ENCODE measurements at places on chromosomes 6 and 20.

- peak; percentile 96 for DNase-seq
Measured at GRCh38 chr6:139126255-139126654, 8.6 kb upstream of the HECA start.

GRCh38 chr6:103101267-103101666 is 1707.8 kb downstream of the GRIK2 start:
- DNase-seq = no peak

DNA sequence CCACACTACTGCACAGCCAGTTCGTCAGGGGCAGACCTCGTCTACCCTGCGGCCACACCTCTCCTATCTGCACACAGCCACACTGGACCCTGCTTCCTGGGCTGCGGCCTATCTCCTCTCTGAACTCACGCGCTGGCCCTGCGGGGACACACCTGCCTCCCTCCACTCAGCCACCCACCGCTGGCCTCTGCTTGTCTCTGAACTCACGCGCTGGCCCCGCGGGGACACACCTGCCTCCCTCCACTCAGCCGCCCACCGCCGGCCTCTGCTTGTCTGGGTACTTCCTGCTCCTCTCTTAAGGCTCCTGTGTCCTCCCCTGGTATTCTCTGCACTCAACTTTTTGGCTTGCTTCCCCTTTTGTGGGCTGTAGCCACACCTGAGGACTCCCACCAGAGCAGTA is 52.3 kb downstream of the HUS1B start:
- DNase-seq = no peak

DNA sequence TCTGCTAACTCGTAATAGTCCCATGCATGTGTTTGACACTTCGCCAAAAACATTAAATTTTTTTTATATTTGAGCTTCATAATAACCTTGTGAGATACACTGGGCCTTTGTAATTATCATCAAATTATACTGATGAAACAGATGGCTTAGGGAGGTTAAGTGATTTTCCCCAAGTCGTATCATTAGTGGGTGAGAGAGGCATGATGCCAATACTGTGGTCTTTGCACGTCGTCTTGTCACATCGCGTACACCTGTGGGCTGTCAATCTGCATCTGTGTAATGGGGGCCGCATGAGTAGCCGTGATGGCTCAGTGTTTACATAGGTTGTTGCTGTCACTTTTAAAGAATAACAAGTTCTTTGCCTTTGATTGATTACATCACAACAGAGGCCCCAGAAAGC is 1.7 kb downstream of the PRL start:
- DNase-seq = no peak

- no peak for DNase-seq
Measured at GRCh38 chr6:143346004-143346403, 104.5 kb downstream of the ADAT2 start.

GRCh38 chr6:121187833-121188200 is 146.5 kb downstream of the TBC1D32 start:
- DNase-seq = no peak

GRCh38 chr6:72620871-72621290 is 983 bp upstream of the KCNQ5 start:
- no peak for DNase-seq

- DNase-seq = peak; percentile 92
Measured at GRCh38 chr6:33768644-33769120, 20.2 kb downstream of the LEMD2 start.

DNA sequence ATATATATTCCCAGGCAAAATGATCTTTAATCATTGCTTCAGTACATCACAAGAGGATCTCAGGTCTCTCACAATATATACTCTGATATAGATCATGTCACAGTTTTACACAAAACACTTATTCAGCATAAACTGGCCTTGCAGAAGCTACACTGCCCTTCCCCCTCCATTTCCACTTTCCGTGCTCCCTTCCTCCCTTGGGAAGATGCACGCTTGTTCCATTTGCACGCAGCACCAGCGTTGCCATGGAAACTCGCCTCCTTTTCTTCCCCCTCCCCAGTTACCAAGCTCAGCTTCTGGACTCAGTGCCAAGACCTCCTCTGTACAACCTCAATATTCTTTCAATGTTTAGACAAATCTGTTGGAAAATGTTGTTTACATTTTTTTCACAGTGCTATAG is 154.6 kb downstream of the RFPL4B start:
- no peak for DNase-seq

GRCh38 chr6:140985679-140986275 is 1146.9 kb upstream of the GJE1 start:
- DNase-seq = no peak

GRCh38 chr6:36912586-36912985 is 26.8 kb downstream of the C6orf89 start:
- DNase-seq = no peak

DNA sequence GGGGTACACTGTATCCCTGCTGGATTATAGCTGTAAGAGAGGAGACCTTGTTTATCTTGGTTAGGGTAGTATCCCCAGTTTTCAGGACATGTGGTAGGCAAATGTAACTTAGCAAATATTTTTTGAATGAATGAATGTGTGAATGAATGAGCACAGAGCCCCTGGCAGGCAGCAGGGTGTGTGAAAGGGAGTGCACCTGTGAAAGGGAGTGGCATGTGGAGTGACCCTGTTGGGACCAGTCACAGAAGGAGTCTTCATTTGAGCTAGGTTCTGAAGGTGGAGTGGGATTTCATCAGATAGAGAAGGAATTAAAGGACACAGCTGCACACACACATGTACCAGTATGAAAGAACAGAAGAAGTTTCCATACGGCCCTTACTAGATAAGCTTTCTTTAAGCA is 4.9 kb downstream of the SMAP1 start:
- no peak for DNase-seq

DNA sequence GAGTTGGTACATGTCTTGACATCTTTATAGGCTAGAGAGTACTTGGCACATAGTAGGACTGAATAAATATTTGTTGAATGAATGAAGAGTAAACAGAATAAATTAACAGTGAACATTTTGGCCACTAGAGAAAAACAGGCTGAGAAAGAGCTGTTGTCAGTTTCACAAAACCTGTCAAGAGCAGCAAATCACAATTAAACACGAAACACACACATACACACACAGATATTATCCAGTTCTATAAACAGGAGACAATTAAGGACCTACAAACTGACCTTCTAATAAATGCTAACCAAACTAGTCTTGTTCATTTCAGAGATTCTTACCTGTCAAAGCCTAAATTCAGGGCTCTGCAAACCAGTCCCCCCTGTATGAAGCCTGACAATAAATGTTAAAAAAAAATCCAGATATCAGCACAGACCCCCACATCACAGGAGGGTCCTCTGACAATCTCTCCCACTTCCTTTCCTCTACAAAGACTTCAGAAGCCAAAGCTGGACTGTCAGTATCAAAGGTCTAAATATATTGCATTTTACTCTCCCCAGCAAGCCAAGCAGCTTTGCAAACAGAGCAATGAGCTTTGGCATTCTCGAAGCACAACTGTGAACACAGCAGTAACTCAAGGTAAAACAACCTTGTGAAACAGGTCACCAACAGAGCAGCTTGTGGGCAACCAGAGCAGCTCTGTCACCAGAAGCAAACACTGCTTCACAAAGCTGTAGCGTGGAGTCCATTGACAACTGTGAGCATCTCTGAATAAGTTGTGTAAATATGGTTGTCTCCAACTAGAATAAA is 229.9 kb downstream of the TBXT start:
- no peak for DNase-seq

- DNase-seq = peak; percentile 43
Measured at GRCh38 chr6:56690519-56691285, 48.0 kb upstream of the DST start.

DNA sequence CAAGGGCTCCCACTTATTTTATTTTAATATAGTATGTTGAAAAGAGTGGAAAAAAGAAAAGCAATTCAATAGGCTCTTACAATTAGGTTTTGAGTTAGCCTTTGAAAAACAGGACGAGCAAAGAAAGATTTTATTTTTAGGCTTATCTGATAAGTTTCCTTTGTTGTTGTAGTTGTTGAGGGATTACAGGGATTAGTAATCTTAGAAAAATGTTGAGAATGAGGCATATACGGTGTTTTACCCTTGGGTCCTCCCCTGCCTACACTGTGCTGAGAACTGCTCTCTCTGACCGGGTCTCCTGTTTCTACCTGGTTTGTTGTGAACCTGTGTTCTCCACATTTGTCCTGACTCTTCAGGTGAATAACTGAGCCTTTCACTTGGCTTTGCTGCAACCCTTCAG is 16.7 kb downstream of the TRAPPC3L start:
- no peak for DNase-seq

GRCh38 chr6:108637963-108638362 is 77.2 kb downstream of the FOXO3 start:
- DNase-seq = no peak

GRCh38 chr6:158474961-158475343 is 84.9 kb upstream of the TMEM181 start:
- no peak for DNase-seq

GRCh38 chr6:16494793-16495192 is 256.4 kb downstream of the GMPR start:
- DNase-seq = no peak

DNA sequence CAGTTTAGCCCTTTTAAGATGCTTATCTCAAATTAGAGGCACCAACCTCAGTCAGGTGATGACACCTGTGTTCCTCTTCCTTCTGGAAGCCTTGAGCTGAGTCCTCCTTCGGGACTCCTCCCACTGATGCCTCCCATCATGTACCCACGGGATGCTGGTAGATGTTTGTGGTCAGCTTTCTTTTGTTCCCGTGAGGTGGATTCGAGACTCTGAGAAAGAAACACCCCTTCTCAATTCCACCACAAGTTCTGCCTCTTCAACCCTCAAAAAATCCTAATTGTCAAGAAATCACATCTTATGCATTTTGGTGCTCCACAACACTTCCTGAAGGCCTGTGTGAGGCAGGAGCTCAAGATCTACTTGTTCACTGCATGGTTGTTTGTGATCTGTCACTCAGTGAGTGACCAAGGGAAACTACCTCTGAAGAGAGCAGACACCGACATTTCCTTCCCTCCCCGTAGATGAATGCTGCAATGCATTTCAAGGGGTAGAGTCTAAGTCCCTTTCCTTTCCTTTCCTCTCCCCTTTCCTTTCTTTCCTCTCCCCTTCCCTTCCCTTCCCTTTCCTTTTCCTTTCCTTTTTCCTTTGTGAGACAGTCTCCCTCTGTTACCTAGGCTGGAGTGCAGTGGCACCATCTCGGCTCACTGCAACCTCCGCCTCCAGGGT is 50.5 kb downstream of the PCNA start:
- DNase-seq = no peak

DNA sequence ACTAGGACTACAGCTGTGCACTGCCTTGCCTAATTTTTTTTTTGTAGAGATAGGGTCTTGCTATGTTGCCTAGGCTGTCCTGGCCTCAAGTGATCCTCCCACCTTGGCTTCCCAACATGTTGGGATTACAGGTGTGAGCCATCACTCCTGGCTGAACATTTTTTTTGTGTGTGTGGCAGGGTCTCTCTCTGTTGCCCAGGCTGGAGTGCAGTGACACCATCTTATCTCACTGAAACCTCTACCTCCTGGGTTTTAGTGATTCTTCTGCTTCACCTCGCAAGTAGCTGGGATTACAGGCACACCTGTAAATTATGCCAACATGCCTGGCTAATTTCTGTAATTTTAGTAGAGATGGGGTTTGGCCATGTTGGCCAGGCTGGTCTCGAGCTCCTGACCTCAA is 25.3 kb downstream of the PANK2 start:
- no peak for DNase-seq

- DNase-seq = no peak
Measured at GRCh38 chr6:40350747-40351217, 236.4 kb downstream of the LRFN2 start.

GRCh38 chr20:50673466-50674137 is 17.7 kb downstream of the RIPOR3 start:
- no peak for DNase-seq
